ENCODE measurements at places on chromosomes 4 and X.

- peak; percentile 55 for DNase-seq
These were observed 48.1 kb upstream of the ENPP6 start for GRCh38 chr4:184265546-184266351.

DNA sequence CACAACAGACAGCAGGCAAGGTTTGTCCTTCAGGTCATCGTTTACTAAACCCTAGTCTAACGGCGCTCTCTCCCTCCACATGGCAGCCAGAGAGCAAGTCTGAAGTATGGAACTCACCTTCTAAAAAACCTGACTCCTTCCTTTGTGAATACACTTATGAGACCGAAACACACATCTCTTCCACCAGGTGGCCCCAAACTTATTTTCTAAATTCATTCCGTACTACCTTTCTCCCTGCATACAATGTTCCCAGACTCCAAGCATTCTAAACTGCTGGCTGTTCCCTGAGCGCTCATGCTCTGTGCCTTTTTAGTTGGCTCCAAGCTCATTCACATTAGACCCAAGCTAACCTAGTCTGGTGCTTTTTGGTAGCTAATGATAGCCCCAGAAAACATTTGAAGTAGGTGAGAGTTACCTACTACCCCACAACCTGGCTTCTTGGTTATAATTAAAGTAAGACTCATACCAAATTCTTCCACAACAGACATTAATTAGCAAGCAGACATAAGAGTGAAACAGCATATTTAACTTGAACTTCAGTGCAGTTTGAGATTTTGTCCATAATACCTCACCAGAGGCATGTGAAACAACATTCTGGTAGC lies 67.6 kb upstream of the DCLK2 start:
- DNase-seq = peak; percentile 72

DNA sequence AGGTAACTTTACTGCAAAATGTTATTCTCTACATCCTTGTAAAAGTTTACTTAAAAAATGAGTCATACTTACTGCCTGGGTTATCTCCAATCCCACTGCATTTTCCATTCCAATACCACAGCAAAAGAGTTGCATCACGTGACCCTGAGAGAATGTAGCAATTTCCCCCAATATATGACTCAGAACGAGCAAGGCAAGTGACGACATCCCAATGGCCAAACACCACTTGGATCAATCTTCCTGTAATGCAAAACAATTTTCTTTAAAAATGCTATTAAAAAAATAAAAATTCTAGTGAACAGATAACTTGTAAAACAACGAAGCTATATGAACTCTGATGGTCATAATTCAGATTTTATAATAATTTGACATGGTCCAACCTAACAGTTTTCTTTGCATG lies 224.3 kb downstream of the DCLK2 start:
- DNase-seq = no peak

DNA sequence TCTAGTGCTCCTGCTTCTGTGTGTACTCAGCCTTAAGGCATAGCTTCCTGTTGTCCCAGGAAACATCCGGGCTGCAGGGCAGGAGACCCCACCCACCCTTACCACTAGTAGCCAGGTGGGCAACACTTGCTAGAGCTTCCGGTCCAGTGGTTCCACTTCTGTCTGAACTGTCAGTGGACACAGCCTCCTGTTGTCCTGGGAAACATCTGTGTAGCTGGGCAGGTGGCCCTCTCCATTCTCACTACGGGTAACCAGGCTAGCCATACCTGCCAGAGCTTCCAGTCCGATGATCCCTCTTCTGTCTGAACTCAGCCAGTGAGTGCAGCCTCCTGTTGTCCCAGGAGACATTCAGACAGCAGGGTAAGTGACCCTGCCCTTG lies 372.2 kb downstream of the INPP4B start:
- DNase-seq = peak; percentile 79

GRCh38 chr4:793093-793861 lies 32.7 kb downstream of the CPLX1 start:
- DNase-seq = no peak

GRCh38 chr4:81883530-81884450 lies 412.1 kb upstream of the RASGEF1B start:
- DNase-seq = no peak

DNA sequence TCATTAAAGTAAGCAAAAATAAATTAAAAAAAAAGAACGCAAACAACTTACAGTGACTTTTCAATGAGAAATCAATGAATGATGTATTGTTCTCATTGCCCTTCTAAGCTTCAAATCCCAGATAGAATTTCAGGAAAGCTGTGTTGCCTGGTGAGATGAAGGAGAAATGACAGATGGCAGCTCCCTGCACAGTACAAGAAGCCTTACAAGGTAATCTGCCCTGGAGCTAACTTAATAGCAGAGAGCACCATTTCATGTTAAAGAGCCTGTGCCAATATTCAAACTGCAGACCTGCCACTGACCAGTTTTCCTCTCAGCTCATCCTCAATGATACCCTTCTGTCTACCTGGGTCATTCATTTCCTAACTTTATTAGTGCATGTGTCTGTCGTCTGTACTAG lies 54.0 kb downstream of the GC start:
- DNase-seq = no peak

- no peak for DNase-seq
These were observed 148.9 kb downstream of the ADAM29 start for GRCh38 chr4:175066923-175067627.

- DNase-seq = no peak
These were observed 54.1 kb downstream of the PAGE2 start for GRCh38 chrX:55142919-55143310.

DNA sequence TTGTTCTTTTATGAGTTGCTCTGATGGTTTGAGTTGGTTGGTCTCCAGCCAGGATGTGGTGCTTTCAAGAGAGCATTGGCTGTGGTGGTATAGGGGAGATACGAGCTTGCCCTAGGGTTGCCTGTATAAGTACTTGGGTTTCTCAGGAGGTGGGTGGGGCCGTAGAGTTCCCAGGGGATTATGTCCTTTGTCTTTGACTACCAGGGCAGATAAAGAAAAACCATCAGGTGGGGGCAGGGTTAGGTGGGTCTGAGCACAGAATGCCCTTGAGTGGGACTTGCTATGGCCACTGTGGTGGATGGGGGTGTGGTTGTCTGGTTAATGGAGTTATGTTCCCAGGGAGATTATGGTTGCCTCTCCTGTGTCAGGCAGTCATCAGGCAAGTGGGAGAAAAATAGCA lies 247.9 kb upstream of the HAND2 start:
- no peak for DNase-seq

- no peak for DNase-seq
These were observed 277.2 kb downstream of the EPHA5 start for GRCh38 chr4:65393078-65393477.
